ENCODE measurements at places on chromosomes 2 and 18.

GRCh38 chr18:51076503-51076902 lies 46.5 kb downstream of the SMAD4 start:
- DNase-seq: no peak

- no peak for DNase-seq
Measured at GRCh38 chr18:50611529-50611941, 51.6 kb downstream of the MAPK4 start.

DNA sequence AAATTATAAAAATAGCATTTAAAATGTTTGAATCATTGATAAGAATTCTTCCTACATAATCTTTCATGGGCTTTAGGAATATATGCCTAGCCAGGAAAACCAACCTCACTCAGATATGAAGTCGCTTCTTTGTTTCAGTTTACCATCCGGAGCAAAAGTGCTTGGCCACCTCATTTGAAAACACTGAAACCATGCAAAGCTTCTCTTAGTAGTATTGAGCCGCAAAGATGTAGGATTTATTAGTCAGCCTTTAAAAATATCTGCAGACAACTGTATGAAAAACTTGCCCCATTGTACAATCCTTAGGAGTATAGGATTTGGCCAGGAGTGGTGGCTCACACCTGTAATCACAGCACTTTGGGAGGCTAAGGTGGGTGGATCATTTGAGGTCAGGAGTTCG lies 24.3 kb upstream of the GPD2 start:
- DNase-seq: no peak

DNA sequence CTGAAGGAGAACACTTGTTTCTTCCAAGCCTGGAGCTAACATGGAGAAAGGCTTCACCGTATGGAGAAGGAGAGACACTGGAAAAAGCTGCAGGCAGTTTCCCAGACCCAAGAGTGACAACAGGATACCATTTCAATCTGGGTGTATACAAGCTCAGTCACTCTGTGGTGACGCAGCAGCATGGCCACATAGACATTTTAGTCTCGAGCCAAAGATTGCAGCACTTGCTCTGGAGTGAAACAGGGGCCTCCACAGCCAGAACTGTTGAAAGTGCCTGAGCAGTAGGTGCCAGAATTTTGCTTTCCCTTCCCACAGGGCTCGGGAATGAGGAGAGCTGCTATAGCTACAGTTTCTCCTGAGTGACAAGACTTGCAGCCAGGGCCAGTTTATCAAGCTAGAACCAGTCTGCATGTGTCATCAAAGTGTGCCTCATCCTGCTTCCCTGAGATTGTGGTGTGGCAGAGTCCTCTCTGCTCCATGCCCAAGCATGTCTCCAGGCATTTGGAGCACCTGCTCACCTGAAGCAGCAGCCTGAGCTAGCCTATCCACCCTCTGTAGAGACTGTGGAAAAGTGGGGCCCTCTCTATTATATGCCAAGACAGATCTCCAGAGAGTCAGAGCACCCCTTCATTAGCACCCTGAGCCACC lies 234.6 kb upstream of the CDH19 start:
- no peak for DNase-seq

DNA sequence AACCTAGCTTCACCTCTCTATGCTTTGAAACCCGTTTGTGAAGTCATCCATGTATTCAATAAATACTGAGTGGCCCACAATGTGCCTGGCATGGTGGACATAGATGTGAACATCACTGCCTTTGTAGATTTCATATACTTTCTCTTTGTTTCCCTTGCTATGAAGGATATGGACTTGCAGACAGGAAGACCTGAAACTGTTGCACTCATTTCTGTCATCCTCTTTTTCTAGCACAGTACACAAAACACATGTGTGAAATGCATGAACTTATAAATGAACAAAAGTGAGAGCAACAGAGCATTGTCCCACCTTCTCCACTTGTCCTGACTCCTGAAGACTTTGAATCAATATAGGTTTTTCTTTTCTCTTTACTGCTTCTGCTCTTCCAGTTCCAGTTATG lies 249.4 kb upstream of the LINC00305 start:
- DNase-seq: no peak

DNA sequence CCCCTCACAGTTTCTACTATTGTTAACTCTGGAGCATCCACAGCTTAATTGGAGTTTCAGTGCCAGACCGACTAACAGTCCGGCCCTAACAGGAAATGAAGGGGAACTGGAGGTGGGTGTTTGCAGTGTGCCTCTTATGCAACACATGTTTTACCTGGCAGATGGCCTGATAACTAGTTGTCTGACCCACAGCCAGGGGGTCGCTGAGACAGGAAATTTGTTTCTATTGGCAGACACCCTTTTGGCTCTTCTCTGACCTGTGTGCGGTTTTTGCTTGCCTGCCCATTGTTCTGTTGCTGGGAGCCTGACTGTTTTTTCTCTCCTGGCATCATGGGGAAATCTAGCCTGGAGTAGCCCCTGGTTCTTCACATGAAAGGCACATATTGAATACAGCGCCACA lies 1329.8 kb downstream of the DSC3 start:
- no peak for DNase-seq

GRCh38 chr18:76619621-76620315 lies 124.7 kb upstream of the ZNF516 start:
- DNase-seq: peak; percentile 86

GRCh38 chr2:212030709-212031108 lies 507.9 kb downstream of the ERBB4 start:
- no peak for DNase-seq

DNA sequence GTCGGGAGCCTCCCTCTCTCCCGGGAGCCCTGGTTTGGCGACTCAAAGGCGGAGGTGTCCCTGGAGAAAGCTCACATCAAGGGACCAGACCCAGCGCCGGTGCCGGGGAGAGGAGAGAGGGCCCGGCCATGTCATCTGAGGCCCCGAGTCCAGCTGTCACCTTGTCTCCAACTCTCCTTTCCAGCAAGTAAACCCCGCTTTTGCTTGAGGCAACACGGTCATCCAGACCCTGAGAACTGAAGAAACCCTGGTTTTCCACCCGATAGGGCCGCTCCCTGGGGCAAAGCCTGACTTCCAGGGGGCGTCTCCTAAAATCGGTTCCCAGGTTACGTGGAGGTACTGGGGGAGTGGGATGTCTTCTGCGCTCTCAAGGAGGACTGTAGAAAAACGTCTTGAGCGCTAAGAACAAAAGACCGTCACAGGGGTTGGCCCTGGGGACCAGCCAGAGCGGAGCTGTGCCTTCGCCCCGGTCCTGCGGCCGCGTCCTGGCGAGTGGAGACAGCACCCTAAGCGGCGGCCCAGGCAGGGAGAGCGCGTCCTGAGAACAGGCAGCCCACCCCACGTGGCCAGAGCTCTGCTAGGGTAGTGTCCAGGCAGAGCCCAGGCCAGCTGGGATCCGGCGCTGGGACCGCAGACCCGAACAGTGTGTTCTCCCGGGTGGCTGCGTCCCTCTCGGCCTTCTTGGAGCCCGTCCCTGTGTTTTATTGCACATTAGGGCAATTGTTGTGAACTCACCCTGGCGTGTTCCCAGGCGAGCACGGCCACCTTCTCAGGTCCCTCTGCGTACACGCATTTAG lies 55.7 kb downstream of the TMEM18 start:
- DNase-seq: no peak

DNA sequence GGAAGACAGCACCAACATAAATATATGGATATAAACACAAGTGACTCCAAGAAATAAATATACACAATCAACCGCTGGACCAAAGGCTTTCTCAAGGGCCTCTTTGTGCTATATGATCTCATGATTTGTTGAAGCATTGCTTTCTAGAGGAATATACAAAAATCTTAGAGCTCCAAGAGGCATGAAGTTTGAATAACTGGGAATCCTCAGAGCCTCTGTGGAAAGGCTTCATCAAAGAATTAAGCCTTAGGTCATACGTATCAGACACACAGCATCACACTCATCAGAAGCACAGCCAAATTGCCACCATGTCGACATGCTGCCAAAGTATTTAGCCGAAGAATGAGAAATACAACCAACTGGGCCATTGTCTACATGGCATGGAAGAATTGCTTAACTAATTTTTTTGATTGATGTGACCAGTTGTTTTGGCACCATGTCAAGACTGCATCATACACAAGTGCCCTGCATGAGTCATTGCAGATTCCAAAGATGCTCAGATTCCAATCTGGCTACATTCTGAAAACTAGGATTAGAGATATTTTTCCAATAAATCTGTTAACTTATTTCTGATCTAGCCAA lies 860.6 kb upstream of the ZEB2 start:
- no peak for DNase-seq

DNA sequence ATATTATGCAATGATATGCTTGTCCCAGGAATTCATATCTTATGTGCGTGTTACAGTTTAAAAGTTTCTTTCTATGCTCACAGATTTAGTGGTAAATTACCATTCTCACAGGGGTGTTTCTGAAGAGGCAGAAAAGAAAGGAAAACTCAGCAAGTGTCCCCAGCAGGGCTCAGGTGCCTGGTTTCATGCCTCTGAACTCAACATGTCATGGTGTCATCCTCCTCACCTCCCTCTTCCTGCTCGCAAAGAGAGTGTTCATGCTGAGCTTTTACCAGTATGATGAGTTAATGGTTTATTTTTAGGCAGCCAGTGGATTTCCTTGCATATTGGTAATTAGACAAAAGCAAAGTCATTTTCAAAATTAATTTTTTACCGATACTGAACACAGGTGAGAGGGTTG lies 492.9 kb upstream of the ZEB2 start:
- no peak for DNase-seq

DNA sequence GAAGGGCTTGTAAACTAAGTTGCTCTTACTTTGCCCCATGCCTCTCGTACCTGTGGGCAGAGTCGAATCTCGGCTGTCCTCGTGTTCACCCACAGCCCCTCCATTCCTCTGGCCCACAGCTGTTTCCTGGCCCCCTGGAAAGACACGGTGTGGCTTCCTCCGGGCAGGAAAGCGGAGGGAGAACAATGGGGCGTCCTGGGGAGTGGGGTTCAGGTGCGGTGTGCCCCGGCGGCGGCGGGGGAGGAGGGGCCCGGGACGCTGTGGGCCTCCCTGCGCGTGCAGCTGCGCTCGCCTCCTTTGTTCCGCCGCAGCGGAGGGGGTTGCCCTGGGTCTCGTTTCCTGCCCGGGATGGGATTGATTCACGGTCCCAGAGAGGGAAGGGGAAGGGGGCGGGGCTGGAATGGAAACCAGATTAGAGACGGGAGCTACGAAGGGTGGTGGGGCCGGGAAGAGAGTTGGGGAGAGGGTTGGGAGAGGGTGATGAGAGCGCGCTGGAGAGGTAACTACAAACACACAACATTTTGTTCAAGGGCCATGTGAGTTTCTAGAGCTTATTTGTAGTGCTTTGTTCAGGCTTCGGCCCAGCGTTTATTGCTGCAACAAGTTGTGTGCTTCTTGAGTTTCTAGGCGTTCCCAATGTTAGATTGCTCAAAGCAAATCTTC lies 796 bp downstream of the MYO1B start:
- peak; percentile 74 for DNase-seq

DNA sequence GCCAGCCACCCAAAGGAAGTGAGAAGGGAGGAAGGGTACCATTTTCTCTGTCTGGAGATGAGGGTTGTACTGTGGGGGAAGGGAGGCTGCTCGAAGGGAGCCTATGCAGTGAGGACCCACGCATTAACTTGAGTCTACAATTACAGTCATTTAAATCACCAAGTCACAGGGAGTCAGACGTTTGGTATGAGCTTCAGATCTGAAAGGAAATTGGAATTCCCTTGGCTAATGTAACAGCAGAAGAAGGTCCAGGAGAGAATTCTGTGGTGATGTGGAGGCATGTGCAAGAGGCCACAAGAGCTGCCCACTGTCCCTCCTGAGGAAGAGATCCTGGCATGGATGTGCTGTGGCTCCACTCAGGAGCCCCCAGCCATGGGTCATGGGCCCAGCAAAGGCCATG lies 22.5 kb downstream of the DAPL1 start:
- no peak for DNase-seq

DNA sequence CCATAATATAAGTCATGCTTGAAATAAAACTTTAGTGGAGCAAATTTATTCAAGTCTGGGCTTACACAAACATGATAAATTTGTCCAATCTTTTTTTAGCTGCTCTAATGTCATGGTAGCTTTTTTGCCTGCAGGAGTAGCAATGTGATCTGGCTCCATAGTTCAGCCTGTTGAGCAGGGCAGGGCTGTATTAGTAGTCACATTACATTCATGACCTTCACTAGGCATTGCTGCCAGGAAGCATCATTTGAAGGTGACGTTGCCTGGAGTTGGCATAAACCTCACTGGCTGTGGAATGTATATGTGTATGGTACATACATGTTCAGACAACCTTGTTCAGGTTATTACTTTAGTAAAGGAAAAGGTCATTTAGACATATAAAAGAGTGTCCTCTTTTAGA lies 76.6 kb downstream of the CCDC85A start:
- DNase-seq: no peak

- no peak for DNase-seq
Measured at GRCh38 chr2:201130524-201131186, 14.7 kb downstream of the CFLAR start.

- DNase-seq: no peak
Measured at GRCh38 chr2:202270487-202270886, 4.9 kb downstream of the NOP58 start.

- DNase-seq: peak; percentile 84
Measured at GRCh38 chr2:238169048-238169707, 10.4 kb downstream of the ERFE start.

- no peak for DNase-seq
Measured at GRCh38 chr2:217669831-217670230, 333.0 kb downstream of the TNS1 start.

GRCh38 chr2:238098901-238099713 lies 1.0 kb upstream of the ESPNL start:
- DNase-seq: no peak

DNA sequence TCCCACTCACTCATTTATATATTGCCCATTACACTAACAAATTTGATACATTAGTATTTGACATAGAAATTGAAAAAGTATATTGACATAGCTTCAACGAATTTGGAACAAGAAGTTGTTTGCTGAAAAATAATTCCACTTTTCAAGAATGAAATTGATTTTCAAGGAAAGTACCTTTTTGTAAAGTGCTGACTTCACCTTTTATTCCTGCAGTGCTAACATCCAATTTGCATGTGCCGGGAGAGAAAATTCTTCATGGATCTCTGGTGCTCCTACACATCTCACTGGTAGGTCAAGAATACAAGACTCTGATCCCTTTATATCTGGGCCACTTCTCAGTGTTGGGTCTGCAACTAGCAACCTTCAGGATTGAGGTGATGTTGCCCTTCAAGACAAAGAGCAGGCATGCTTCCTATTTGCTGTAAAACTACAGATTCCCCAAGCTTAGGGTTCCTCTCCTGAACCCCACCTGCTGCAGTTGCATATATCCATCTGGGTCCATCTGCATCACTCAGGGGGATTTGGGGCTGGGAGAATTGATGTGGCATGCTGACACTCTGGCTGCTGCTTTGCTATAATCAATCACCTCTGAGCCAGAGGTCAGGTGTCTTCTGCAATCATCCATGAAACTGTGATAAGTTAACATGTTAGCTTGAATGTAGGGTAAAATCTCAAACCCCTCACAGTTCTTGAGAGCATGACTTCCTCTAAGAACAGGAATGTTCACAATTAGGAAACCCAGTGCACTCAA lies 108.4 kb upstream of the TTN start:
- no peak for DNase-seq

DNA sequence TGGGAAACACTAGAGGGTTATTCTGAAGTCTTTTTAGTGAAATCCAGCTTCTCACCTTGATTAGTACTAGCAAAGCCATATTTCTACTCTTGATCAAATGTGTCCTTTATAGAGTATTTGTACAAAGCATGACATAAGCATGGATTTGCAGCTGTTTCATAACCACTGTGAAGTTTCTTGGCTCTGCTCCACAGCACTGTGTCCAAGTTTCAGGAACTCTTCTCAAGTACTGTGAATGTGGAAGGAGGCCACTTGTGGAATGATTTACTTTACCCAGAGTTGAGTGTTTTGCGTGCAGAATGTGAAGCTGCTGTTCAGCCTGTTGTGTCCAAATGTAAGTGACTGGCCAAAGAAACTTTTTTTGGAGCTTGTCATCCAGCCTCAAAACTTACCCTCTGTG lies 16.2 kb upstream of the MAPRE2 start:
- peak; percentile 96 for DNase-seq

All from sigmoid colon (tissue), 7 donors.